ENCODE measurements at places on chromosomes 3 and 15. TPM values are rescaled to one million over a fixed set of nuclear protein-coding genes. Genes with fewer than 3 reads are reported as not detected.

GRCh38 chr3:147661916-147662315 is 252.8 kb downstream of the ZIC1 start:
- H3K27me3 ChIP-seq, result no peaks in the 10 kb centered on the region
- no peaks in the 10 kb centered on the region for H3K4me1 ChIP-seq
- no peaks in the 10 kb centered on the region for H3K36me3 ChIP-seq
- H3K4me3 ChIP-seq, result no peak overlapping the region
- H3K27ac ChIP-seq, result no peak overlapping the region

GRCh38 chr3:137944593-137944992 is 65.4 kb upstream of the CLDN18 start:
- no peaks in the 10 kb centered on the region for H3K36me3 ChIP-seq
- no peak overlapping the region for H3K4me3 ChIP-seq
- H3K27ac ChIP-seq, result no peak overlapping the region
- no peak for DNase-seq
- no peaks in the 10 kb centered on the region for H3K4me1 ChIP-seq

GRCh38 chr3:100637197-100637631 is 27.8 kb downstream of the ADGRG7 start:
- H3K27me3 ChIP-seq, result no peaks in the 10 kb centered on the region
- no peaks in the 10 kb centered on the region for H3K36me3 ChIP-seq
- H3K27ac ChIP-seq, result no peak overlapping the region
- H3K4me1 ChIP-seq, result peaks cover 9% of the 10 kb centered on the region

Gene FGD5
- not detected for total RNA-seq

Gene CLDND1
- 219 TPM for total RNA-seq

Gene NPAP1
- not detected for total RNA-seq

Gene TMEM45A
- 0.23 TPM for total RNA-seq
